ENCODE measurements at places on chromosomes 1 and 21. TPM values are rescaled to one million over a fixed set of nuclear protein-coding genes. Genes with fewer than 3 reads are reported as not detected.

DNA sequence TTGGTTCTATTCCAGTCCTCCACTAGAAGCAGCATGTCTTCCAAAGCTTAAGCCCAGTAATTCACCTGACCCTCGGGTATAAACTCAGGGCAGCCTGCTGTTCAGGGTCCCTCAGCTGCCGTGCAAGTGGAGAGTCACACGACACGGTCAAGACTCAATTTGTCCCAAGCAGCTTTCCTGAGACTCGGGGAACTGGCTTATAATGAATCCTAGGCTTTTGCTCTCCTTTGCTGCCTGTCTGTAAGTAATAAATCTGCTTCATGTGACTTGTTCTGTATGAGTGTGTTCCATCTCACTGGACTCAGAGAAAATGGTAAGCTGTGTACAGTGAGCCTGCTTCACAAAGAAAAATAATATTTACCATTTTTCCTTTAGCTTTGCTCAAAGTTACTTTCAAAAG, 119.8 kb downstream of the CYYR1 start:
- DNase-seq: no peak

DNA sequence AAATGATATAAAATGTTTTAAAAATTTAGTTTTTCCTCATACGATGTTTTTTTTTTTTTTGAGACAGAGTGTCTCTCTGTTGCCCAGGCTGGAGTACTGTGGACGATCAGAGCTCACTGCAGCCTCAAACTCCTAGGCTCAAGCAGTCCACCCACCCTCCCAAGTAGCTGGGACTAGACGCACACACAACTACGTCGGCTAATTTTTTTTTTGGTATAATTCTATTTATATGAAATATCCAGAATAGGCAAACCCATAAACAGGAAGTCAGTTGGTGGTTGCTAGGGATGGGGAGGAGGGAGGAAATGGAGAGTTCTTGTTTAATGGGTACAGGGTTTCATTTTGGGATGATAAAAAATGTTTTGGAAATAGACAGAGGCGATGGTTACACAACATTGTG, 56.5 kb downstream of the WARS2 start:
- DNase-seq: peak; percentile 24

GRCh38 chr1:12148160-12148957, 18.4 kb upstream of the TNFRSF1B start:
- no peak for DNase-seq

DNA sequence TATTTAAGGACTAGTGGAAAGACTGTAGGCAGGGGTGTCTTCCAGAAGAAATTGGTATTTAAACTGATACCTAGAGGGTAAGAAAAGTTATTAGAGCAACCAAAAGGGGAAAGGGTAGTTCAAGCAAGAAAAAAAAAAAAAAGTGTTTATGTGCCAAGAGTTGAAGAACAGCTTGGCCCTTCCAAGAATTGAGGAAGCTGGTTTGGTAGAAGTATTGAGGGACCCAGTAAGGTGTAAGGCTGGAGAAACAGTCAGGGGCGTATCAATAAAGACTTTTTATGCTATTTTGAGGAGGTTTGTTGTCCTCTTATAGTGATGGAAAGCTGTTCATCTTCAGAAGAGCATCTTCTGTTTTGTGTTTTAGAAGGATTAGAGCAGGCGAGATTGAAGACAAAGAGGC, 108.3 kb downstream of the PTPRC start:
- no peak for DNase-seq

DNA sequence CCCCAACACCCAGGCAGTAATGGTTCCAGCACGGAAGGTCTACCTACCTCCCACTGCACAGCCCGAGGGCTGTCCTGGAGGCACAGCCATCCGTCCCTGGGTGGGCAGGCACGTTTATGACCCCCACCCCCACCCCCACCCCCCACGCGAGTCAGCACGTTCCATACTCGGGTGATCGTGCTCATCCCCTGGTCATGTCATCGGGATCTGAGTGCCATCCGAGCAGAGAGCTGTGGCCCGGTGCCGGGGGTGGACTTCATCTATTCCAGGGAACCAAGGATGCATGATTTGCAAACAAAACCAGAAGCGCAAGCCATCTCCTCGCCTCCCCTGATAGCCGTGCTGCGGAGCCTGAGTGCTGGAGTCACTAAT, 1.1 kb downstream of the TSPEAR start:
- DNase-seq: no peak

DNA sequence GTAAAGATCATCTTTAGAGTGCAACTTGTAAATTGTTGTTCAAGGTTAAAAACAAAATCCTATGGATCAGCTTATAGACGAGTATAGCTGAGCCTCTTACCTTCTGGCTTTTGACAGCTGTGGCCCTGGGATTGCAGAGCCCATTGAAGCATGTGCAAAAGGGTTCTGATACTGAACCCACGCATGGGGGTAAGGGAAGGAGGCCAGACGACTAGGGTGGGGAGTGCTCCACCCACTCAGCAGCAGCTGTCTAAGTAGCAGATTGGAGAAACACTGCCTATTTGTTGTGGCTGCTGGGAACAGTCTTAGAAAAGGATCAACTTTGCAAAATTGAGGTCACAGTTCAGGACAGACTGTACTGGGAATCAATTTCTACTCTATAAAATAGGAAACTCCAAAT, 16.1 kb downstream of the CD101 start:
- no peak for DNase-seq

- no peak for DNase-seq
Observed at GRCh38 chr1:179888071-179888470, 6.0 kb downstream of the TOR1AIP1 start.

The FOXD2 gene
- 0.09 TPM for total RNA-seq

- DNase-seq: peak; percentile 18
Observed at GRCh38 chr1:163357378-163357777, 35.6 kb downstream of the NUF2 start.
